Activated naive CD4-positive, alpha-beta T cell treated with Interleukin-2 at 50 U/mL for 16 hours (primary cell): ENCODE measurements at places on chromosomes 13 and 19.

GRCh38 chr13:78228940-78229339 is 310.3 kb upstream of the EDNRB start:
- no peak for DNase-seq

DNA sequence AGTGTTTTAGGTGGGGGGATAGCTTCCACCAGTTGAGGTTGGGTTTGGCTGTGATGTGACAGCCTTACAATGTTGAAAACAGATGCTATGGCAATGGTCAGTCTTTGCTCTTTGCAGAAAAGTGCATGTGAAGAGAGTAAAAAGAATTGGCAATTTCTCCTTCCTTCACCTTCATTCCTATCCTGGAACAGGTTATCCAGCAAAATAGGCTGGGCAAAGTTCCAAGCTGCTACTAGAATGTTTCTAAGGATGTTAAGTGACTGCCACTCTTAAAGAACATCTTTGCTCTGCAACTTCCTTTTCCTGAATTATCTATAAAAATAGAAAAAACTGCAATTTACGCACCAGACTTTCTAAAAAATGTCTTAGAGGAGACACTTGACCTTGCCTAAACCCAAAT is 50.1 kb upstream of the MYCBP2 start:
- no peak for DNase-seq

GRCh38 chr19:1271528-1272422 is 2.6 kb downstream of the CIRBP start:
- no peak for DNase-seq

GRCh38 chr19:2533072-2533425 is 57.1 kb downstream of the GADD45B start:
- no peak for DNase-seq

GRCh38 chr13:114228176-114228575 is 6.5 kb upstream of the CDC16 start:
- no peak for DNase-seq

DNA sequence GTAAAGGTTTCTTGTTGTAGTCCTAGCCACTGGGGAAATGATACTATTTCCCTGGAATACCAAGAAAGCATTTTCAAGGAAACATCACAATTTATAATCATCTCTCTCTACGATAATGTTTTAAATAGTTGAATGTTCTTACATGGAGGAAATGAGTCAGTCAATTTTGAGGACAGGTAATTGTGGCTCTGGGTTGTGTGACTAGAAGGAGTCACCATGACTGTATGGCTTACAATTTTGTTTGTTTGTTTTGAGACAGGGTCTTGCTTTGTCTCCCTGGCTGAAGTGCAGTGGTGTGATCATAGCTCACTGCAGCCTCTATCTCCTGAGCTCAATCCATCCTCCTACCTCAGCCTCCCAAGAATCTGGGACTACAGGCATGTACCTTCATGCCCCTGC is 47.4 kb downstream of the COG3 start:
- DNase-seq: no peak

DNA sequence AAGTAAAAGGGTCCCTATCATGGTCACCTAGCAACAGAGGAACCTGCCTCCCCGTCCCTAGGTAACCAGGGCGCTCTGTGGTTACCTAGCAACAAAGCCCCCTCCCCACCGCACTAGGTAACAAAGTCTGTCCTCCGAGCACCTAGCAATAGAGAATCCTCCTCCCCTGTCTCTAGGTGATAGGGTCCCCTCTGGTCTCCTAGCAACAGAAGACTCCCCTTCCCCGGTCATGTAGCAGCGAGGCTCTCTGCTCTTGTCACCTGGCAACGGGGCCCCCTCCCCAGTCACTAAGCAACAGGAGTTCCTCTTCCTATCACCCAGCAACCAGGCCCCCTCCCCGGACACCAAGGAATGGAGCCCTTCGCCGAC is 307 bp downstream of the JOSD2 start:
- no peak for DNase-seq

DNA sequence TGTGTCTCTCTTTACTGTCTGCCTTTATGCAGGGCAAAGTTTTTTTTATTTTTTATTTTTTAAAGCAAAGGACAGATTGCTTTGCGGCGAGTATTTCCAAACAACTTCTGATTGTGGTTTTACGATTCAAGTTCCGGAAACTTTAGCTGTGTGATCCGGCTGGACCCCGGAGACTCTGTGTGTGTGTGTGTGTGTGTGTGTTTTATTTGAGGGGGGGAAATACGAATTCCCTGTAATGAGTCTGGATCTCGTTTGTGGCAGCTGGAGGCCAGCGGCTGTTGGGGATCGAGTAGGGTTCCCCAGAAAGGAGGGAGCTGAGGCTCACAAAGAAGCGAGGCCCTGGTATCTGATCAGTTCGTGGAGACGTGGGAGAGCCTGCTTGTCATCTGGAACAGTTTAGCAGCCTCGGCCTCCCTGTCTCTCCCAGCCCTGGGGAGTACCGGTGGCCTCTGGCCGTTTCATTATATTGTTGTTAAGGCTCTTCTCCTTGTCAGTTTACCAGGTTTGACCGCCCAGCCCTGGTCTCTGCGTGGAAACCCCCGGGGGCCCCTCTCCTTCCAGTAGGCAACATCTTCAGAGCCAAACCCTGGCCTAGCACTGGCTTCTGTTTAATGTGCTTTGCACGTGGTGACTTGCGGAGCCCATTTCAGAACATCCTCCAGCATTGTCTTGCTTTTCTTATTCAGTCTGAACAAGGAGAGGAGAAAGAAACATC is 1.3 kb downstream of the FARP1 start:
- DNase-seq: no peak

DNA sequence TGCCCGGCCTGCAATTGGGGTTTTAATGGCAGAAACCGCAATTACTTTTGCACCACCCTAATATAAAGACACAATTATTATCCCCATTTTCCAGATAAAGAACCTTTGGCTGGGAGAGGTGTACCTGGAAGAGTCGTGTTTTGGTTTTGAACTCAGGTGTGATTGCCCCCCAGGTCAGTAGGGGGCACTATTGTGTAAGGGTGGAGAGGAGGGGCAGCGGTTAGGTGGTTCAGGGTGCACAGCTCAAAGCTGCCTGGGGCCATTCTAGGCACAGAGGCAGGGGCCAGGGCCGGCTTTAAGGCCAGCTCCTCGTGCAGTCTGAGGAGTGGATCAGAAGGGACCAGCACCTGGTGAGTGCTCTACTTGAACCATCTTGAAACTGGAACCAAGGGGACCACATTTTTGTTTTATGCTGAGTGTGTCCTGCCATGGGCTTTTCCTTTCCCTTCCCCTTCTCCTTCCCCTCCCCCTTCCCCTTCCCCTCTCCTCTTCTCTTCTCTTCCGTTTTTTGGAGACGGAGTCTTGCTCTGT is 5.8 kb upstream of the FCGRT start:
- peak; percentile 78 for DNase-seq

- no peak for DNase-seq
These were observed 14.2 kb upstream of the PTBP1 start for GRCh38 chr19:782878-783668.

DNA sequence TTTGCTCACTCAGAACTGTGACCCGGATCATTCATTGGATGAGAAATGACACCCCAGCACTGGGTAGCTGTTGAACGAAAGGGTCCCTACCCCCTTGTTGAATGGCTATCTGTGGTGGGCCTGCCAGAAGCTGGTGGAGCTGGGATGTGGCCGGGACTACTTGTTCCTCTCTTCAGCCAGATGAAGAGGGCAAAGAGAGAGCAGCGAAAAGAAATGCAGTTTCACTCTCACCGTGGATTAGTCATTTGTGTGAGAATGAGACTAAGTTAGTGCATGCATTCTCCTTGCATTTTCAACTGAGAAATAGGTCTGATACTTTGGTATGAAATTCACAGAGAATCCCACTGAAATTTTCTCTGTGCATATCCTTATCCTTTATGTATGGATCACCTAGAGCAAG is 553.1 kb downstream of the IRS2 start:
- DNase-seq: no peak

DNA sequence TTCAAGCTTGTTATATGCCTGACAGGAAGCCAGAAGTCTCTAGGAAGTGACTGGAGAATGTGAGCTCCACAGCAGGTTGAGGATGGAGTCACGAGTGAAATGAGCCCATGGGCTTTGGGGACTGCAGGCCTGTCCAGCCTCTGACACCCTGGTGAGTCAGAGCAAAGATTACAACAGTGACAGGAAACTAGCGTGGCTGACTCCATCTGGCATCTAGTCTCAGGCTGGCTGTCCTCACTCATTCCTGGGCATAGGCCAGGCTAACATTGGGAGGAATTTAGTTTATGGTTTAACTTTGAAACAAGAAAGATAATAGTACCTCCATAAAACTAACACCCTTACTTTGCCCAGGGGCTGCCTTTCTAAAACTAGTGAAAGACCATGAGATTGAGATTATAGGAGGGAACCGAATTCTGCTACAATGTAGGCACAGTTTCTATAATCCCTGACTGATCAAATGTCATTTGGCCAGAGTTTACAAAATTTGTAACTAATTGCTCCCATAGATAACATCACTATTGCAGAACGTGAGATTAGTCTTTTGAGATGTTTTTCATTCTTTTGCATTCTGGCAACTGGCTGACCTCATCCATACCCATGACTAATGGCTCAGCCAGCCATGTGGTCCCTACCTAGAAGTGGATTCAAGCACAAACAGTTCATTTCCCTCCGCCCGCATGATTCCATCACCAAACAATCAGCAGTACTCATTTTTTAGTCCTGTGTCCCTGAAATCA is 28.4 kb downstream of the PSG1 start:
- DNase-seq: no peak

DNA sequence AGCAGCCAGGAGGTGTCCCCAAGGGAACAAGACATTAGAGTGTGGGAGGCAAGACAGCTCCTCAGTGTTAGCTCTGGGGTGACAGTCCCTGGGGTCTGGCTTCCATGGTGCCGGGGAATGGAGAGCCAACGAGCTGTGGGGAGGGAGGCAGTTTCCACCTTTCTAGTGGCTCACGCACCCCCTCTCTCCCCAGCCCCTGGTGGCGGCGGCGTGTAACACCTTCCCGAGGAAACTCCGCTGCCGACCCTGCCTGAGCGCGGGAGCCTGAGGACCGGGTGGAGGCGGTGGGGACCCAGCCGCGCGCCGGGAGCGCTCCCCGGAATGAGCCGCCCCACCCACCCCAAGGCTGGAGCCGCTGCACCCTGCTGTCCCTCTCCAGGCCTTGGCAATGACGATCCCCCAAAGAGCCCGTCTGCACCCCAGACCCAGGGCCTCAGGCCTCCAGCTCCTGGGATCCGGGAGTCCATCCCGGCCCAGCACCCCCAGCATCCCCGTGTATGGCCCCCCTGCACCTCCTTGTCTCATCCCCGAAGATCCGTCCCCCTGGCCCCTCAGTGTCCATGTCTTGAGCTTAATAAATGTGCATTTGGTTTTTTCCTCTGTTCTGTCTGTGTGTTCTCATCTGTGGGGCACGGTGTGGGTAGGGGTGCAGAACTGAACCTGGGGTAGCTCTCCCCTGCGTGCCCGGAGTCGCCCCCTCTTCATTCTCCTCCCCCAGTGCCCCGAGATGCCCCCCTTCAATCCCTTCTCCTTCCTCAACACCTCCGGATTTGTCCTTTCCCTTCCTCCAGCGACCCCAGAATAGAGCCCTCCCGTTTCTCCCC is 622 bp upstream of the FXYD5 start:
- DNase-seq: peak; percentile 81

GRCh38 chr13:110244071-110244830 is 62.7 kb downstream of the COL4A1 start:
- no peak for DNase-seq

GRCh38 chr13:37211487-37211886 is 106.0 kb upstream of the CSNK1A1L start:
- DNase-seq: no peak

- DNase-seq: no peak
These were observed 15.1 kb upstream of the ZNF536 start for GRCh38 chr19:30356951-30357579.

DNA sequence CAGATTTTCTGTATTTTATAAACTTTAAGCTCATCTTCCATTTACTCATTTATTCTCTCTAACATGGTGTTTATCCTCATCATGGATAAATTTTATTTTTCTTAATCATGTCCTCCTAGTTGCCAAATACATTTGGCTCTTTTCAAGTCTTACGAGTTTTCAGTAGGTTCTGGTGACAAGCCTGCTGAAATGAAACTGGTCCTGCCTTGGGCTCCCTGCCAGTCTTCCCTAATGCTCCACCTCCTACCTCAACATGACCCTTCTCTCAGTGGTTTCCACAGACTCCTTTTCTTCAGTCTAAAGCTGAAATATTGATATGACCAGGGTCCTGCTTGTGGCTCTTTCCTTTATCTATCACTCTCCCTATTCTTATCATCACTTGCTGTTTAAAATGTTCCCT is 81.2 kb downstream of the TRPC4 start:
- DNase-seq: no peak

DNA sequence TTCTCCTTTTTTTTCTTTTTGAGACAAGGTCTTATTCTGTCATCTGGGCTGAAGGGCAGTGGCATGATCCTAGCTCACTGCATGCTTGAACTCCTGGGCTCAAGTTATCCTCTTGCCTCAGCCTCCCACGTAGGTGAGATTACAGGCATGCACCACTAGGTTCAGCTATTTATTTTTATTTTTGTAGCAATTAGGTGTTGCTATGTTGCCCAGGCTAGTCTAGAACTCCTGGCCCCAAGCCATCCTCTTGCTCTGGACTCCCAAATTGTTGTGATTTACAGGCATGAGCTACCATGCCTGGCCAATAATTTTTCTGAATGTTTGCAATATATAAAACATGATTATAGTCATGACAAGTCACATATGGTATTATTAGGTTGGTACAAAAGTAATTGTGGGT is 161.1 kb upstream of the ATXN8OS start:
- no peak for DNase-seq

- no peak for DNase-seq
These were observed 322.7 kb downstream of the FOXO1 start for GRCh38 chr13:40343550-40344269.

- DNase-seq: no peak
These were observed 6.3 kb upstream of the RXFP2 start for GRCh38 chr13:31733066-31733465.
